Gastroesophageal sphincter (tissue), 4 donors: ENCODE measurements at places on chromosomes 11 and 22. TPM values are rescaled to one million over a fixed set of nuclear protein-coding genes. Genes with fewer than 3 reads are reported as not detected.

DNA sequence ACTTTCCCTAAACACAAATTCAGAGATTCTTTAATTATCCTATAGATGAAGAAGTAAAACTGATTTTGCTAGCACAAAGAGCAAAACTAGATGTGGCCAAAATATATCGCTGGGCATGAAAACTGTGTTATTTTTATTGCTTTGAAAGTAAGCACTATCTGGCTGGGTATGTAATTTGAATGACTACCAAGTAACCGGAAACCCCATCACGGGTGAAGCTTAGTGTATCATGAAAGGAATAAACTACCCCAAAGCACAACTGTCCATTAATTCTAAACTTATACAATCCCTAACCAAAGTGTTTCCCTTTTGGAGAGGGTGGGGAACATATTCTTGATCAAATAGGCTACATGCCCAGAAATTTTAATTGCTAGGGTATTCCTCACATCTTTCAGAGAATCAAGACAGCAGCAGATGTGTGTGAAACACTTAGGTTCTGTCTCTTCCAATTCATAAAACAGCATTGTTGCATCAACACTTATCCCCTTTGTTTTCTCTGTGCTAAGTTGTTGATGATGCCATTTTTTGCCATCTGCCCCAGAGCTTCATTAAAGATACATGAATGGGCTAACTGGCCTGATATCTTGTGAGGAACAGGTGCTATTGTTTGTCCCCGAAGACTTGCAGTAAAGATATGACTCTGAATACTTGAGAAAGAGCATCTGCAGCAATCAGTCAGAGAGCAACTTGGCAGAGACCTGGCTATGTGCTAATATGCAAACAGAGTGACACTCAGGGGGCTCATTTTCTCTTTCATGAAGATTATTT lies 238.2 kb downstream of the SOX6 start:
- ATAC-seq: no peak

The MGAT3 gene
- total RNA-seq: 3.0 TPM

- ATAC-seq: no peak
These were observed 33.7 kb downstream of the WNT11 start for GRCh38 chr11:76172583-76172982.

- ATAC-seq: peak; percentile 74
These were observed 81.0 kb downstream of the CCDC34 start for GRCh38 chr11:27281740-27282590.

The BTBD18 gene
- total RNA-seq: not detected

DNA sequence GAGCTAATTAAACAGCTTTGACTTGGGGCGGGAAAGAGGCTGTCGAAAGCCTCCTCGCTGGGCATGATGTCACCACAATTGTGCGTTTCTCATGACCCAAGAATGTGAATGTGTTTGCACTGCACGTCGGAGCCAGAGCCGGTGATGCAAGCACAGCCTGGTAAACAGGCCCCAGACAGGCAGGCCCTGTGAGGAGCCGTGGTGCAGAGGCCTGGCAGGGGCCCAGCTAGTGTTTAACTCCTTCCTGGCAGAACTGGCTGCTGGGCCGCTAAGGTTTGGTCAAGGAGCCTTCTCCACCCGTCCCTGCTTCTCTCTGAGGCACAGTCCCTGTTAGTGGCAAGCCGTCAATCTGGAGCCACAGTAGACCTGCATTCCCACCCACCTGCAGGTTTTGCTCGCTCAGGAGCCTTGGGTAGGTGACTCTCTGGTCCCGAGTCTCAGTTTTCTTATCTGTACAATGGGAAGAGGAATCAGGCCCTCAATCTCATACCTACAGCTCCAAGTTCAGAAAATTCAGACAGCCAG lies 25.4 kb upstream of the SMTN start:
- peak; percentile 99 for ATAC-seq

The SPI1 gene
- total RNA-seq: 13.7 TPM

DNA sequence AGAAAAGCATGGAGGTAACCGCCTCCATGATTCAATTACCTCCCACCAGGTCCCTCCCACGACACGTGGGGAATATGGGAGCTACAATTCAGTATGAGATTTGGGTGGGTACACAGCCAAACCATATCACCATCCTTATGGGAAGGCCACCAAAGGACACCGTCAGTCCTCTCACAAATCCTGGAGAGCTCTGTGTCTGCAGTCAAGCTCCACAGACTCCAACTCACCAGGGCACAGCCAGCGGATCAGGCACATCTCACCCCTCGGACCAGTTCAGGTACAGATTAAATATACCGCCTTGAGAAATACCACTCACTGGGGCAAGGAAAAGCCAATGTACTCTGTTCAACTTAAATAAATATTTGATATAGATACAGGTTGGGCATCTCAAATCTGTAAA lies 100.3 kb downstream of the MICAL3 start:
- ATAC-seq: no peak

DNA sequence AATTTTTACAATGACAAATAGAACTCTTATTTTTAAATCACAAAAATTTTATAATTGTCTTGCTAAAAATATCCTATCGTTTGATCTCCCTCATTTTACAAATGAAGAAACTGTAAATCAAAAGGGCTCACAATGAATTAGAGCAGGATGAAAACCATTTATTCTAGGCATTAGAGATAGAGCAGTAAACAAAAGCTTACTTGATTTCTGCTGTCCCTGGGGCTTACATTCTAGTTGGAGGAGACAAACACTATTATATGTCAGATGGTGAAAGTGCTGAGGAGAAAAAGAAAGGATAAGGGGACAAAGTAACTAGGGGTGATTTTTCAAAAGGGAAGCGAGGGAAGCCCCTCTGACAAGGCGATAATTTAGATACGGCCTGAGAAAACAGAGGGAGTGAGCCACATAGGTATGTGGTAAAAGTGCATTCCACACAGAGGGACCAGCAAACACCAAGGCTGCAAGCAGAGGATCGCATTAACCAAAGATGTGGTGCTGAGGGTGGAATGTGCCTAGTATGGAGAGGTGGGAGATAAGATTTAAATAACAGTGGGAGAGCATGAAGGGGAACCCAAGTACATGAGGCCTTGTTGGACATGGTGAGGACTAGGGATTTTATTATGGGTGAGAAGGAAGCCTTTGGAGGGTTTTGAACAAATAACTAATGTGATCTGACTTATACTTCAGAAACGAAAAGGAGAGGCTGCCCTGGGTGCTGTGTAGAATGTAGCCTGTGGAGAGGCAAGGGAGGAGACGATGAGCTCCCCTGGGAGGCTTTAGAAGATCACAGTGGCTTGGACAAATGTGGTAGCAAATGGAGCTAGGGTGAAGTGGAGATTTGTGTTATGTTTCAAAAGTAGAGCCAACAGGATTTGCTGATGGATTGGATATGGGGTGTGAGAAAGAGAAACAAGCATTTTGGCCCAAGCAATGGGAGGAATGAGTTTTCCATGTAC lies 62.1 kb downstream of the PDHX start:
- no peak for ATAC-seq

GRCh38 chr11:104370478-104370877 lies 206.5 kb upstream of the PDGFD start:
- no peak for ATAC-seq

DNA sequence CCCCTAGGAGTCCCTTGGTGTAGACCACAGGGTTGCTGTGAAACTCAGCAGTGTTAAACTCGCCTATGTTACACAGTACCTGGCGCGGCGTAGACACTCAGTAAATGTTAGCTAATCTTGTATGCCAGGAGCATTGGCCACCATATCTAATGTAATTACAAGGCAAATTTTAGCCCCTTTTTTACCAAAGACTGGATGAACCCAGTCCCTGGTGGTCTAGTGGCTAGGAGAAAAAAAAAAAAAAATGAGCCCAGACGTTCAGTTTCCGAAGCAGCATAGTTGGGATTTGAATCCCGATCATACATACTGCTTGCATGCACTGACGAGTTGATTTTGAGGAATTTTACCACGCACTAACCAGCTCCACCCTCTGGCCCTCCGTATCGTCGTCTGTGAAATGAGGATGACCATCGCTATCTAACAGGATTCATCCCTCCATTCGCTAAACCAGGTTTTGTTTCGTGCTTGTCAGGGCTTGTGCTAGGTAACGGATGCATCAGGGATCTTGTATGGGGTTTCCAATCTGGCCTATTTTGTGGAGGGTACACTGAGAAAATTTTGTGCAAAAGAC lies 688 bp downstream of the PTS start:
- peak; percentile 55 for ATAC-seq
